ENCODE measurements at places on chromosomes 6 and 20. TPM values are rescaled to one million over a fixed set of nuclear protein-coding genes. Genes with fewer than 3 reads are reported as not detected.
A peak's percentile ranks its signal among the peaks of the same experiment; 100 is the strongest.

Gene MAP7
- total RNA-seq = not detected

Gene PROKR2
- total RNA-seq = not detected

Gene GPSM3
- total RNA-seq = 6.0 TPM

Gene BPIFA1
- not detected for total RNA-seq

Gene FLRT3
- total RNA-seq = not detected

Gene SLC35D3
- total RNA-seq = not detected

Gene HRH3
- total RNA-seq = 0.22 TPM

Gene NMBR
- not detected for total RNA-seq

DNA sequence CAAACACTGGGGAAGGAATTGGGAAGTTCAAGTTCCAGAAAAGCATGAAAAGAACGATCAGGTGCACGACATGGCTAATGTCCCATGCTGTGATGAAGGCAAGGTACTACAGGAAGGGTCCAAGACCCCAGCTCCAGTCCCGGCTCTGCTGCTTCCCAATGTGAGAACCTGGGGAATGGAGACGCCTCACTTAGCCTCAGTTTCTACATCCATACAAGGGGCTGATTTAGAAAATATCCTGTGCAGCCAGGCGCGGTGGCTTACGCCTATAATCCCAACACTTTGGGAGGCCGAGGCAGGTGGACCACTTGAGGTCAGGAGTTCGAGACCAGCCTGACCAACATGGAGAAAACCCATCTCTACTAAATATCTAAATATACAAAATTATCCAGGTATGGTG lies 80.7 kb upstream of the NFATC2 start:
- DNase-seq = no peak

DNA sequence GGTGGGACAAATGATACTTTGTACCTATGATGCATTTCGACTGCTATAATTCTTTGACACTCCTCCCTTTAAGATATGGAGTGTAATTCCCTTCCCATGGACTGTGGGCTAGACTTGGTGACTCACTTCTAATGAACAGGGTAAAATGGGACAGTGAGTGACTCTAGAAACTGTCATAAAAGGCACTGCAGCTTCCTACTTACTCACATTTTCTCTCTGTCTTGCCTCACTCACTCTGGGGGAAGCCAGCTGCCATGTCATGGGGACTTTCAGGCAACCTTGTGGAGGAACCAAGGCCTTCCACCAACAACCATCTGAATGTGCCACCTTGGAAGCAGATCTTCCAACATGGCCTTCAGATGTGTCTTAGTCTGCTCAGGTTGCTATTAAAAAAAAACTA lies 12.9 kb upstream of the GFOD1 start:
- DNase-seq = peak; percentile 23

- DNase-seq = peak; percentile 69
Measured at GRCh38 chr6:20092071-20092566, 120.2 kb downstream of the MBOAT1 start.

GRCh38 chr6:33587529-33587928 lies 7.5 kb upstream of the BAK1 start:
- DNase-seq = no peak

- DNase-seq = no peak
Measured at GRCh38 chr20:63696628-63697356, at the start of gene TNFRSF6B. Gene TNFRSF6B (plus strand): TSS chr20:63696652. CDS start chr20:63696768, 116 bp downstream.

DNA sequence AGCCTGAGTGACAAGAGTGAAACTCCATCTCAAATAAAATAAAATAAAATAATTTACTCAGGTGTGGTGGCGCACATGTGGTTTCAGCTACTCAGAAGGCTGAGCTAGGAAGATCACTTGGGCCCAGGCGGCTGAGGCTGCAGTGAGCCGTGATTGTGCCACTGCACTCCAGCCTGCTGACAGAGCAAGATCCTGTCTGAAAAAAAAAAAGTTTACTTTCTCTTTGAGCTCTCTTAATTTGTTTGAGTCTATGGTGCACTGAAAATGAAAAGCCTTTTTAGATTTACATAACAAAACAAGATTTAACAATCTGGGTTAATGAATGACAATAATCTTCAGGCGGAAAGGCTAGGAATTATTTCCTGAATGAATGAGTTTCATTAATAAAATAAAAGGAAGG lies 23.3 kb upstream of the NHSL1 start:
- no peak for DNase-seq

- DNase-seq = no peak
Measured at GRCh38 chr20:40592941-40593340, 96.1 kb downstream of the MAFB start.

- no peak for DNase-seq
Measured at GRCh38 chr6:167576050-167576741, 250.5 kb upstream of the AFDN start.

GRCh38 chr6:34717466-34717865 lies 20.9 kb upstream of the ILRUN start:
- no peak for DNase-seq

DNA sequence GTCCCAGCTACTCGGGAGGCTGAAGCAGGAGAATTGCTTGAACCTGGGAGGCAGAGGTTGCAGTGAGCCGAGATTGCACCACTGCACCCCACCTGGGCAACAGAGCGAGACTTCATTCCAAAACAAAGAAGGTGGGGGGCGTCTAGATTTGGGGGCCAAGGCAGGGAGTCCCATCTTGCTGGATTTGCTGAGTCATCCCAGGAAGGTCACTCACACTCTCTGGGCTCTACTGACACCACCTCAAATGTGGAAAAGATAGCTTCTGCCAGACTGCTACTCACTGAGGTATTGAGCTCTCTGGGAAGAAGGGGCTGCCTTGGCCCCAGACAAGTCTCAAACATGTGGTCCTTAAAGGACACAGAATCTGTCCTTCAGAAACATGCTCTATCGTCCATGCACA lies 74.3 kb downstream of the RIPOR3 start:
- no peak for DNase-seq

DNA sequence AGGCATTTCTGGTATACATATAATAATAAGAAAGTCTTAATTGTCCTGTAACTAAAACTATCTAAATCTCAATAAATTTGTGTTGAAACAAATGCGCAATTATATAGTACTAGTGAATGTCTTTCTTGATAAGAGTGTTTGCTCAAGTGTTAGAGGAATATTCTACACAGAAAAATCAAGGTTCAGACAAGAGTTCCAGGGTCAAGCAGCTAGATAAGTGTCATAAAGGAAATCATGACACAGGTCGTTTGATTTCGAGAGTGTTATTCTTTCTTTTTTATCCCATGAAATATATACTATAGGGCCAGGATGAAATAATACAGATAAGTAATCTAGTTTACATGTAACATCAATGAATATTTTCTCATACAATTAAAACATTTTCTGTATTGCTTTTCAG lies 366.1 kb downstream of the UTRN start:
- DNase-seq = no peak

GRCh38 chr6:6331393-6331792 lies 10.9 kb upstream of the F13A1 start:
- DNase-seq = no peak

- DNase-seq = no peak
Measured at GRCh38 chr20:52446421-52447224, 255.0 kb upstream of the ZFP64 start.

DNA sequence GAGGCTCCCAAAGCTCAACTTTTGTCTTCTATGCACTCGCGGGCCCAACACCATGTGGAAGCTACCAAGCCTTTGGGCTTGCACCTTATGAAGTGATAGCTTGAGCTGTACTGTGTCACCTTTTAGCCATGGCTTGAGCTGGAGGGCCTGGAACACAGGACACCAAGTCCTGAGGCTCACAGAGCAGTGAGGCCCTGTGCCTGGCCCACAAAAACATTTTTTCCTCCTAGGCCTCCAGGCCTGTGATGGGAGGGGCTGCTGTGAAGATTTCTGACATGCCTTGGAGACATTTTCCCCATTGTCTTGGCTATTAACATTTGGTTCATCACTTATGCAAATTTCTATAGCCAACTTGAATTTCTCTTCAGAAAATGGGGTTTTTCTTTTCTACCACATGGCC lies 96.5 kb downstream of the MMUT start:
- DNase-seq = no peak

GRCh38 chr6:106083618-106084017 lies 2.5 kb upstream of the PRDM1 start:
- DNase-seq = no peak

- DNase-seq = no peak
Measured at GRCh38 chr6:158595223-158595622, 35.3 kb downstream of the TMEM181 start.

DNA sequence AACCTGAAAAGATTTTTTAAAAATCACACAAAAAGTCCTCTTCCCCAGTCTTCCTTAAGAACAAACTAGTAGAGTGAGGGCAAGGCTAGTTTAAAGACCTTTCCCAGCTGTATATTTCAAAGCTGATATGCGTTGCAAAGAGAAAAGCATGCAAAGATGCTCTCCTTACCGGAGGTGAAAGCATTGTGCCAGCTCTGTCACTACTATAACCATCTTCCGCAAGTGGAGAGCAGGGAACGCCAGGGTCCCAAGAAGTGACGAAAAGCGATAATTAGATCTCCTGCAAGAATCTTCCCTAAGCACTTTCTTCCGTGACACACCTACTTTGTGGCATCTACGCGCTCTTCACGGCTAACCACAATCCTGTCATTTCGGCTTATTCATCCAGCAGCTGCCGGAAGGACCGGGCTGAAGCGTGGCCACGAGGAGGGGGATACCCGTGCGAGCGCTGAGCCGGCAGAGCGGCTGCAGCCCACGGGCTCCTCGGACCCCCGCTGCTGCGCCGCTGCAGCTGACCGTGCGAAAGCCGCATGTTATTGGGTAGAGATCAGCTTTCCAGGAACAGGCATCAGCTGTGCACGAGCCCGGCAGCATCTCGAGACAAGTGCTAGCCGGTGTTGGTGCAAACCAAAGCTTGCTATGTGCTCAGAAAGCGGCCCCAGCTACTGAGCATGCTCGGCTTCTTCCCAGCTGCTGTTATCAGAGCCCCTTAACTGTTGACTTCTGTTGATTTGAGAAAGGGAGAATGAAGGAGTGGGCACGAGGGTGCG lies 57.2 kb upstream of the ARHGAP18 start:
- DNase-seq = peak; percentile 85

DNA sequence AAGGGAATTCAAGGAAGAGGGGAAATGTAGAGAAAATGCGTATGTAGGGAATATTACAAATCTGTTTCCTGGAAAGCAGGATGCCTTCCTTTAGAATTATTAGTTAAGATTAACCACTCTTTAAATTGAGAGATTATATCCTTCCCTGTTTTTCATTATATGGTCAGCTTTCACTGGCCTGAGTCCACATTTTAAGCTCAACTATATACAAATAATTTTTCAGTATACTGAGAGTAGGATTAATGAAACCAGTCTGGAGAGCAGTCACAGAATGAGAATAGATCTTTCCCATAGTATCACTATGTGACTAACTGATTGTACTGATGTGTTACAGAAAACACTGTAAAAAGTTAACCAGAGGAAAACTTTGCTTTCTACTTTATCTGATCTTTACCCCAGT lies 306.3 kb downstream of the LAMA2 start:
- DNase-seq = no peak

GRCh38 chr20:36175475-36175995 lies 21.0 kb downstream of the EPB41L1 start:
- no peak for DNase-seq

GRCh38 chr20:62377064-62377461 lies 9.8 kb upstream of the RPS21 start:
- no peak for DNase-seq

GRCh38 chr6:142014515-142014914 lies 118.2 kb upstream of the GJE1 start:
- DNase-seq = peak; percentile 49

GRCh38 chr20:31719644-31720485 lies 2.8 kb downstream of the BCL2L1 start:
- peak; percentile 62 for DNase-seq

DNA sequence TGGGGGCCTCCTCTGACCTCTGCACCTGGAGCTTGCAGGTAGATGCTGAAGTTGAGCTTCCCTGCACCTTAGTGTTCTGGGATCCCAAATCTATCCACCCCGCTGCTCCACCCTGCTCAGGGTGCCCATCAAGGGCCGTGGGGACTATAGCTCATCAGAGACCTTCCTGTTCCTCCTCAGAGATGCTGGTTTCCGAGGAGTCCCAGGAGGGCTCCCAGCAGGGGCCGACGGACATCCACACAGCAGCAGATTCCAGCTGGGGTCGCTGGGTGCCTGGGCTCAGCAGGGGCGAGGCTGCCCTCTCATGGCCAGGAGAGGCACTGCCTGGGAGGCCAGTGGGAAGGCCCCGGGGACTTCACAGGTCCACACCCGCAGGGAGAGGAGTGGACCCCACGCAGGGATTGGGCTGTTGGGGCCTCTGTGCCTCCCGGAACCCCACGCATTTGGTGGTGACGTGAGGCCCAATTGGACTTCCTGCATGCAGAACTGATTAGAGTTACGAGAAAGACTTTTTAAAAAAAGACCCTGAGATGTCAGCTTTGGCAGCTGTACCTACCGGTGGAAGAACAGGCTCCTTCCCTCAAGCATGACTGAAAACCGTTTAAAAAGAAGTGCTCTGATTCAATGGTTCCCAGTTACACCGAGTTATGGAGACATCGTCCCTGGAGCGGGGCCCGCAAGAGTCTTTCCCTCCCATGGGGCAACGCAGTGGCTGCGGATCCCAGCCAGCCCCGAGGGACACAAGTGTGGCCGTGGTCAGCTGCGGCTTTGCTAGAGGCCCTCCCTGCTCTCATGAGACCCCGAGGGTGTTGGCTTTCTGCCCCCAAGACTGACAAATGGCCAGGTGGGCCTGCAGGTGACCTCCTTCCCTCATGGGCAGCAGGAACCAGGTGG lies 25.3 kb upstream of the SLCO4A1 start:
- DNase-seq = peak; percentile 79

DNA sequence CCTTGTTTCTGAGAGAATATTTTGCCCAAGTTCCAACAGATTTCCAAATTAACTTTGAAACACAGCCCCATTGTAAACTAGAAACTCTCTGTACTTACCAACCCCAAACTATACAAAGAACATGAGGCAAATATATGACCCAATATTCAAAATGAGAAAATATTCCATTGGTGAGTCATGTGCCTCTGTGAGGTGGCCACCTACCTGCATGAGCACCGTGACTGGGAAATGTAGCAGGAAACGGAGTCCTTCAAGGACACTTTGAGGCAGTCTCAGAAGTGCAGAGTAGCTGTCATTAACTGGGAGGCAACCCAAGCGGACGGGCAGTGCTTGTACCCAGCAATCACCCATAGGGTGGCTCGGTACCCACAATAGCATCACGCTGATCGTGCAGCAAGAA lies 335.5 kb upstream of the NOX3 start:
- DNase-seq = no peak

DNA sequence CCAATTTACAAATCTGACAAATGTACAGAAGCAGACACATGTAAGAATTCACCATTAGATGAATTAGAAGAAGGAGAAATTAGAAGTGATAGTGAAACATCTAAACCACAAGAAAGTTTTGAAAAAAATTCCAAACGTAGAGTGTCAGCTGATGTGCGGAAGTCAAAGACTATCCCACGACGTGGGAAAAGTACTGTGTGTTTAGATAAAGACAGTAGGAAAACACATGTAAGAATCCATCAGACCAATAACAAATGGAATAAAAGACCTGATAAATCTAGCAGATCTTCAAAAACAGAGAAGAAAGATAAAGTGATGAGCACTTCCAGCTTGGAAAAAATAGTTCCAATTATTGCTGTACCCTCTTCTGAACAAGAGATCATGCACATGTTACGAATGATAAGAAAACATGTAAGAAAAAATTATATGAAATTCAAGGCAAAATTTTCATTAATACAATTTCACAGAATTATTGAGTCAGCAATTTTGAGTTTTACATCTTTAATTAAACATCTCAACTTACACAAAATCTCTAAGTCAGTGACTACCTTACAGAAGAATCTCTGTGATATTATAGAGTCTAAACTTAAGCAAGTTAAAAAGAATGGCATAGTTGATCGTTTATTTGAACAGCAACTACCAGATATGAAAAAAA lies 28.1 kb upstream of the GJA10 start:
- DNase-seq = no peak

- no peak for DNase-seq
Measured at GRCh38 chr20:43731927-43732326, 5.1 kb upstream of the GTSF1L start.

All from A673 (cell line).